ENCODE measurements at places on chromosomes 7 and 10.

DNA sequence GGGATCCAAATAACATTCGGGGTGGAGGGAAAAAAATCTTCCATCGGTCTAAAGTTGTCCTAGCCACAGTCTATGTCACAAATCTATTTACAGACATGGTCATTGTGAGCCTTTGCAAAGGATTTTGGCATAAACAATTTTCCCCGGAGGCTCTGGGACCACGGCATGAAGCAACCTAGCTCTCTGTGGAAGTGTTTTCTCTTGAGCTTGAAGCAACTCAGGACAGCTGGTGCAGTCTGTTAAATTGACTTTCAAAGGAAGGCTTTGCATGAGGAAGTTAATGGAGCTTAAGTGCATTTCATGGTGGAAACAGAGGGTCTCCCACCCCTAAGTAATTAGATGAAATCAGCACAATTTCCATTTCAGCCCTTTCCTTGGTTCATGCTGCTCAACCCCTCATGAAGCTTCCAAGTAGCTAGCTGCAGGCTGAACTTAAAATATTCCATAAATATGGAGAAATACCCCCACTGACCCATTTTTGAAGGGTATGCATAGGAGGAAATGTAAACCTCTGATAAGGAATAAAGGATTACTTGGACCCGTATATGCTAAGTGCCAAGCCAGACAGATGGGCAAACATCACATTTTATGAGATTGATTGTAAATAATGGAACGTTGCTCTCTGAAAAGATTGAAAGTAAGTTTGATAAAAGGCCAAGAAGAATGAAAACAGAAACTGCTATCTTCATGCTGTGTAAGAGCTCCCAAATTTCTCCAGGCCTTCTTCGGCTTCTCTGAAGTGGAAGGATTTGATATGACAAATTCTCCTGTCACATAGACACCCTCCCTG lies 39.9 kb downstream of the CCDC3 start:
- DNase-seq: no peak

GRCh38 chr10:79113827-79114226 lies 45.1 kb downstream of the ZMIZ1 start:
- no peak for DNase-seq

DNA sequence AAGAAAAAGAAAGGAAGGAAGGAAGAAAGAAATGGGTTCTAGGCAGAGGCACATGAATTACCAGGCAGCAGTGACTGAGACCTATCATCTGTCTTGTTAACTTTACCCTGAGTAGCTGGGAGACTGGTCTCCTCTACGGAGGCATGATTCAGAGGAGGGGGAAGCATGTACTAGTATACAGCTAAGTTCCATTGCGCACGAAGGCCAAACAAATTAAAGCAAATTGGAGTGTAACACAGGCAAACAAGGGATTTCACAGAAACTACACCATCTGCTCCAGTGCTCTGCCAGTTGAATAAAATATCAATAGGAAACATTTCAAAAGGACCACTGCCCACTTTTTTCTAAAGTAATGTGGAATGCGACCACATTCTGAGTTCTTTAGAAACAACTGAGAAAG lies 65.9 kb upstream of the RSU1 start:
- no peak for DNase-seq

DNA sequence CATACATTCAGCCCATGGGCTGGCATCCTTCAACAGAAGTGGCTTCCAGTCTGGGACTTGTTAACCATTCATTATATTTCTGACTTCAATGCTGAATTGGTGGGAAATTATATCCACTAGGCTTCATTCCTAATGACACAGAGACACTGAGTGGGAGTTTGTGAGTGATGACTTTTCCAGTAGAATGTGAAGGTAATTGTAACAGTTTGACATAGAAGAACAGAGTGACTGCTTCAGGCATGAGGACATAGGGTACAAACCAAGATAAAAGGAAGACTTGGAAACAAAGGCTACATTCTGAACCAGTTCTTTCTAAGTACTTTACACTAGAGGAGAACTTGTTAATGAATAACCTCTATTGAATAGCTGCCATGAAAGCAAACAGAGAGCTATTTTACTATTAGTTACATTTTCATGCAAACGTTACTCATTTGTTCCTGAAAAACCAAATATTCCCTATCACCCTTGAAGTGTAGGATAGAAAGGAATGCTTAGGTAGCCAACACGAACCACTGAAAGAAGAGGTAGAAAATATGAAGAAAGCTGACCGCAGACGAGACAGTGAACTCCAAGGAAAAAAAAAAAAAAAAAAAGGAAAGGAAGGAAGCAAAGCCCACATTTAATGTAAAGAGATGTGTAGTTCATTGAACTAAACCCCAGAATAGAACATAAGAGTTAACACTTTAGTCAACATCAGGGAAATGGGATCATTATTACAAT lies 237.0 kb upstream of the SEMA3C start:
- DNase-seq: no peak

DNA sequence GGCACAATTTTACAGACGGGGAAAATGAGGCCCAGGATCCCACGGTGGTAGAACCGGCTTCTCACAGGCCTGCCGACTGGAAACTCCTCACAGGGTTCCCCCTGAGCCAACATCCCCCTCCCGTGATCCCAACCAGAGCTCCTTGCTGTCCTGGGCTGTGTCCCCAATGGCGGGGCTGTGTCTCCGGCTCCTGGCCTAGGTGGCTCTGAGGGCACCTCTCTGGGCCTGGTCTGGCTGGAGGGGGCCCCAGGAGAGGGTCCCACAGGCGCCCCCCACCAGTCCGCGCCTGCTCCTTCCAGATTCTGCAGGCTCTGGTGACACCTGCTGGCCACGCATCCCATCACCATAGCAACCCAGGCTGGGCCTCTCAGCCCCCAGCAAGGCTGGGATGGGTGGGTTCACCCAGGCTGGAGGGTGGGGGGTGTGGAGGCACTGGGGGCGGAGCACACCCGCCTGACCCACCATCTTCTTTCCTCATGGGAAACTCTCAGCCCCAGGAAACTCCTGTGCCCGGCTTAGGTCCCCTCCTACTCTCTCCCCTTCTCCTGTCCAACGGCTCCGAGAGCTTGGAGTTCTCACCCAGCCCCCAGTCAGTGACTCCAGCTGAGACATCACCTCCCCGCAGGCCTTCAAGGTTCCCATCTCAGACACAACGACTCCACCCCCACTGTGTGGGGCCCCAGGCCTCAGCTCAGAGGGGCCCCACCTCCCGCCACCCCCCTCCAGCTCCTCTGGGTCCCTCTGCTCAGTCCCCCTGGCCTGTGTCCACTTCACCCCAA lies 27.1 kb upstream of the TNRC18 start:
- DNase-seq: peak; percentile 37

DNA sequence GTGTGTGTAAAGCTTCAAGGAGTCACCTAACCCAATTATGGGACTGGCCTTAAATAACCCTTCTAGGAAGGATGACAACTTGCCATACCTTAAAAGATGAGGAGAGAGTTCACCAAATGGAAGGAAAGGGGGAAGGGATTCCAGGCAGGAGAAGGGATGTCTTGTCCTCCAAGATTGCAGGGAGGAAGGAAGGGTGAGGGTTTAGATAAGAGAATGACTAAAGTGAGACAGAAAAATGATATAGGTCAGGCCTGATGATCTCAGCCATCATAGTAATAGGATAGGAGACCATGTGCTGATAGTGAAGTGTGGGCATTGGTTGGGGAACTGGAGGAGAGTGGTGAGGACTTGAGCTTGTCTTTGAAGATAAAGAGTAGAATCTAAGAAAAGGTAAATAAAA lies 7.7 kb upstream of the TMEM26 start:
- no peak for DNase-seq

All from stimulated activated CD4-positive, alpha-beta T cell treated with anti-CD3 and anti-CD28 coated beads, Interleukin-15, amount 100 ng/mL, for 24 hours (primary cell).